Renal cortical epithelial cell (primary cell): ENCODE measurements at places on chromosomes 6 and 20. TPM values are rescaled to one million over a fixed set of nuclear protein-coding genes. Genes with fewer than 3 reads are reported as not detected.

DNA sequence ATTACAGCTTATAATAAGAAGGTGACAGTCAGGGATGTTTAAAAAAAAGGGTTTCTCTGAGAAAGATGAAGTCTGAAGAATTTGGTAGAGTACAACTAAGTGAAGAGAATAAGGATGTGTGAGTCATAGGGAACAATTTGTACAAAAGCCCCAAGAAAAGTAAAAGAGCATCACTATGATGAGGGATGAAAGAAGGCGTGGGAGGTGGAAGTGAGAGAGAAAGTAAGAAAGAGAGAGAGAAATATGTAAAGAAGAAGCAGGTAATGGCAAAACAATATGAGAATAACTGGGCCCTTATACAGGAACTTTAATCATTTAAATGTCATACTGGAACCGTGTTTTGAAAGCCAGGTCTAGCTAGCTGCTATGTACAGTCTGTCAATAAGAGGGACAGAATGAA, 179.4 kb downstream of the ASCC3 start:
- DNase-seq: no peak

- DNase-seq: peak; percentile 21
Observed at GRCh38 chr6:145096846-145097245, 638.5 kb downstream of the EPM2A start.

DNA sequence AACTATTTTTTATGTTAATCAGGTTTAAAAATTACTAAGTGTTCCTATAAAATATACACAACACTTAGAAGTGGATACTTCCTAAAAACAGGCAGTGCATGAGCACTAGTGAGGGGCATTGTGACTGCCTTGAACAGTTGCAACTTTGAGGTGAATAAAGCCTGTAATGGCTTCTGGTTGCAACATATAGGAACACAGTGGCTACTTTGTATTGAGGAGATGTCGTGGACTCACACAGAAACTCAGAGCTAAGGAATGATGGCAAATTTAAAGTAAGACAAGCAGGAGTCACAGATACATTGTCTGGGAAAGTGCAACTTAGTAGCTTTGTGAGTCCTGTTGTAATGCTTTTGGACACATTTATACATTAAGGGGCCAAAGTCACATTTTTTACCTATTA, 861 bp upstream of the HLA-A start:
- no peak for DNase-seq

GRCh38 chr6:144013486-144013909, 5.4 kb upstream of the PLAGL1 start:
- DNase-seq: peak; percentile 61

DNA sequence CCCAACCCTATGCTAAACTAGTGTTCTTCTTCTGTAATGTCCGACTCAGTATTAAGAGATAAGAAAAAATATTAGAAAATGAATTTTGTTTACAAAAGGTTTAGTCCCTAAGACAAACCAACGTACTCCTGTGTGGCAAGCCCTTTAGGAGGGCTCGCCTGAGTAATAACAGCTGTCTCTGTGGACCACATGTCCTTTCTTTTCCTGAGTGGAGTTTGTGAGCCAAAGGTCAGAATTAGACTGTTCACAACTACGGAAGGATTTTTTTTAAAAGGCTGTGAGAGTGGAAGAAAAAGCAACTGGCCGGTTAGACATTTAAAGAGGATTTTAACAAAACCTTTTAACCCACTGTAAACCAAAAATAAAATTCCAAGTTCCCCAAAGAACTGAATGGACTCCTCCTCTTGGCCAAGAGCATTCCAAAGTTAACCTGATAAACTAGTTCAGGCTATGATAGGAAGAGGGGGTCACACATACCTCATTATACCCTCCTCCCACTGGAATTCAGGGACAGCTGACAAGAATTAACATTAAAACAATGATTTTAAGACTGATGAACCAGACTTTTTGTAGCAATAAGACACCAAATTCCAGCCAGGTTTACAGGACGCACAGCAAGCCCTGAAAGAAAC, 43.5 kb downstream of the FAM184A start:
- DNase-seq: no peak

The HLA-DQB2 gene
- total RNA-seq: not detected in 2 replicates

The RNF39 gene
- total RNA-seq: 0.05 TPM in 1 of 2 replicates, not detected in the other

GRCh38 chr20:37699202-37699601, 5.4 kb downstream of the CTNNBL1 start:
- no peak for DNase-seq

The IP6K3 gene
- 2.9 and 3.0 TPM in 2 replicates for total RNA-seq

The FAXC gene
- total RNA-seq: 7.8 and 8.1 TPM in 2 replicates

- peak; percentile 43 for DNase-seq
Observed at GRCh38 chr20:58048096-58048702, 180.3 kb downstream of the ANKRD60 start.

GRCh38 chr6:83948851-83949250, 84.7 kb upstream of the MRAP2 start:
- peak; percentile 12 for DNase-seq

The THBD gene
- 0.99 and 2.4 TPM in 2 replicates for total RNA-seq

The IL17A gene
- total RNA-seq: not detected in 2 replicates

The RBBP8NL gene
- not detected in 2 replicates for total RNA-seq

DNA sequence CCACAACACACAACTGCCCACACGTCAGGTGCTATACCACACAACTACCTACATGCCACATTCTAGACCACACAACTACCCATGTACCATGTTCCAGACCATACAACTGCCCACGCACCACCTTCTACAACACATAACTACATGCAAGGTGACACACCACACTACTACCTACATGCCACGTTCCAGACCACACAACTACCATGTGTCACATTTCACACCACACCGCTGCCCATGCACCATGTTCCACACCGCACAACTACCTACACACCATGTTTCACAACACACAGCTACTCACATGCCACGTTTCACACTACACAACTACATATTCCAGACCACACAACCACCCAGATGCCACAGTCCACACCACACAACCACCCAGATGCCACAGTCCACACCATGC, 19.8 kb downstream of the THBS2 start:
- DNase-seq: no peak

The MROH8 gene
- 1.1 and 1.2 TPM in 2 replicates for total RNA-seq

The ZKSCAN4 gene
- 6.1 and 8.1 TPM in 2 replicates for total RNA-seq

- DNase-seq: no peak
Observed at GRCh38 chr6:21965016-21965415, 331.8 kb downstream of the PRL start.

GRCh38 chr6:16322666-16323312, 84.4 kb downstream of the GMPR start:
- peak; percentile 76 for DNase-seq

The VGLL2 gene
- total RNA-seq: 0.17 TPM in 1 of 2 replicates, not detected in the other

- peak; percentile 54 for DNase-seq
Observed at GRCh38 chr20:45095805-45096238, 5.1 kb downstream of the KCNS1 start.

The KCNK15 gene
- total RNA-seq: 2.1 and 4.6 TPM in 2 replicates
